Stimulated activated CD4-positive, alpha-beta T cell treated with anti-CD3 and anti-CD28 coated beads, Interleukin-1b, Interleukin-23, amount 100 ng/mL, for 1 hour (primary cell): ENCODE measurements at places on chromosomes 4 and X.

DNA sequence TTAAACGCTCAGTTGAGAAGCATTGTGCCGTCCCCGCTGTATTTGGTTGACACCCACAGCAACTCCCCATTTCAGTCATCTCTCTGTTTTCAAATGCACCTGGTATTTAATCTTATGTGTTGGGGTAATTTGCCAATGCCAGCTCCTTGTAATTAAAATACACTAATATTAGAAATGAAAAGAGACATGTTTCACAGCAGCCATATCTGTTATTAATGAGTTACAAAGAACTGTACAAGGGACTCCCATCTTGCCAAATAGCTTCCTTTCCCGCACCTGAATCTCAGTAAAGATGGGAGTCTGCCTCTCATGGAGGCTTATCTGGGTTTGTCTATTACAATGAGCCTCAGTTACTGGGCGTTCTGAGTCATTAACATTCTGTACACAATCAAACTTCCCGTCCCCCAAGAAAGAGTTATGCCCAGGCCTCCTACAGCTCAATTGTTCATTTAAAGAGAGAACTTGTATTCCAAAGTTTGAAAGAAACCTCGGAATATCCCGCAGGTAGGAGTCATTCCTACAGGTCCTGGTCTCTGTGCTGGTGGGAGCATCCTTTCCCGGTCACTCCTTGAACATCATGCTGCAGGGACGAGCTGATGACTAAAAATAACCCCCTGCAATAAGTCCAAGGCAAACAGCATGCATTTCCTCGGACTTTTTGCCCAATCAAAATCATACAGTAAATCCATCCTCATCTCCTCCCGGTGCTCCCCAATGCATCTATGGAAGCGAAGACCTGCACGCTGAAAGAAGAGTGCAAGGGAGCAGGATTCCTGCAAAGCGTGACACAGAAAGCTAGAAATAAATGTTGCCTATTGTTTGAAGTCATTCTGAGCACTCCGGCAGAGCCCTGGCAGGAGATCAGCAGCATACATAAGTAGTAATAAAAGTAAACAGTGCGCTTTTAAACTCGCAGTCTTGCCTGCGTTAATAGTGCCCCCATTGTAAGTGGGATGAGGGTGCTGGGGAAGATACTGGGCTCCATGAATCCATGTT lies 926 bp downstream of the NDP start:
- no peak for DNase-seq

DNA sequence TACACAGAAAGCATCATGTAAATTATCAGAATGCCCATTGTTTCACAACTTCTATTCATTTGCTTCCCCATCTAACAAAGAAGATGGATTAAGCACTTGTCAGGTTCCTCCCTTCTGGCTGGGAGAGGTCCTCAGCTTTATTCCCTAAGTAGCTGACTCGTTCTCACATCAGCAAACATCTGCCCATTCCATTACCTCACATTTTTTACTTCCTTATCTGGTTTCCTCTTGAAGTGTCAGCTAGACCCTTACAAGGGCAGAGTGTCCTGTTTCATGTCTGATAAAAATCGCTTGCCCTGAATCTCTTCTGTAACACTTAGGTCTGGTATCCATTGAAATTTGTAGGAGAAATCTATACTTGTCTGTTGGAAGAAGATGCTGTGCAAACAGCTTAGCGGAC lies 34.7 kb downstream of the TMPRSS11A start:
- DNase-seq: no peak

DNA sequence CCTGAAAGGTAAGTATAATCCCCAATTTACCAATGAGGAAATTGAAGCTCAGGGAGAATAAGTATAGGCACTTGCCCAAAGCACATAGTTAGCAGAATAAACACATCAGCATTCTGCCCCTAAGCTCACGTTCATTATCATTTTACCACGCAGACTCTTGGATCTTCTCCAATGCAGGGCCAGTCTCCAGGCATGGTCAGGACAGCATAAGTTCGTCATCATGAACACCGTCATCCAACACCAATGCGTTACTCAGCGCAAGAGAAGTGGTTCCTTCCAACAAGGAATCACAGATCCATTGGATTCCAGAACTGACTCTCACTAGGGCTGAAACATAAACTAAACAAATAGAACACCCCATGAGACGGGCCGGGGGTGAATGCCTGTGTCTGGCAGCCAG lies 86.5 kb upstream of the GPM6B start:
- DNase-seq: no peak

DNA sequence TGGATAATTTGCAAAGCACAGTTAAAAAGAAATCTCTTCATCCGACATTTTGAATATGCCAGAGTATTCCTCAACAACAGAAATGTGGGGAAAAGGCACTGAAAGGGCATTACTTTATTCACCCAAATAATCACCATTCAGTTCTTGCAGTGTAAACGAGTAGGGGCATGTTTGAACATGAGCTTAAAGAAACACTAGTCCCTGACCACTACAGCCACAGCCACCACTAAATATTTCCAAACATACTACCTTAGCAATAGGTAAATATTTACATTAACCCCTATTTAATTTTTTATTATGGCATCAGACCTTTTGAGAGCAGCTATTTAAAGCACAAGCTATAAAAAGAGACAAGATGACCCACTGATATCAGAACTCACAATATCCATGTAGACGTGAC lies 27.6 kb downstream of the MCF2 start:
- DNase-seq: no peak

DNA sequence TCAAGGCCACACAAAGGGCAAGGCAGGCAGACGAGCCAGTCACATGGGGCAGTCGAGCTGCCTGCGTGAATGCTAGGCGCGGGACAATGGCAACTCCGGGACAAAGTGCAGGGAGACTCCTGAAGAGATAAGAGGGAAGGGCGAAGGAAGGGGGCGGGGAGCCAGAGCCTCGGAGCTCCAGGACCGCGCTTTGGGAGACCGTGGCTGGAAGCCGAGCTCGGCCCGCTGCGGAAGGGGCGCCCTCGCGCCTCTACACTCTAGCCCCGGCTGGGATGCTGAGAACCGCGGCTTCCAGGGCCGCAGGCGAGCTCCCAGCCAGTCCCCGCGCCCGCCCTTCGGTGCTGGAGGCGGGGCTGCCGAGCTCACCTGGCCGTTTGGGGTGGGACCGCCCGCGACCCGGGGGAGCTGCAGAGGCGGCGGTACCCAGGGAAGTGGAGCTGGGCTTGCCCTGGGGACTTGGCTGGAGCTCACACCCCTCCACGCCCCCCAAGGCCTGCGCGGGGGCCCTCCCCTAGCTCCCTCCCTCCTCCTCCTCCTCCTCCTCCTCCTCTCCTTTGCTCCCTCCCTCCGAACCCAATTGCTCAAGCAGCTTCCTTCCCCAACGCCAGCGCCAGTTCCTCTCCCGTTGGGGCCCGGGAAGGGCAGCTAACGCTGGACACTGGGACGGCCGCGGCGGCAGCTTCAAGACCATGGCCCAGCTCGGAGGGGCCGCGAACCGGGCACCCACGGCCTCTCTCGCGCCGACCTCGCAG lies at the start of gene SOWAHD:
SOWAHD (plus strand) TSS at position 610 of the 752 bp plus-strand sequence; CDS start at position 690, 80 bp downstream.
- DNase-seq: no peak

GRCh38 chrX:35809781-35810180 lies 11.6 kb downstream of the MAGEB16 start:
- DNase-seq: no peak

DNA sequence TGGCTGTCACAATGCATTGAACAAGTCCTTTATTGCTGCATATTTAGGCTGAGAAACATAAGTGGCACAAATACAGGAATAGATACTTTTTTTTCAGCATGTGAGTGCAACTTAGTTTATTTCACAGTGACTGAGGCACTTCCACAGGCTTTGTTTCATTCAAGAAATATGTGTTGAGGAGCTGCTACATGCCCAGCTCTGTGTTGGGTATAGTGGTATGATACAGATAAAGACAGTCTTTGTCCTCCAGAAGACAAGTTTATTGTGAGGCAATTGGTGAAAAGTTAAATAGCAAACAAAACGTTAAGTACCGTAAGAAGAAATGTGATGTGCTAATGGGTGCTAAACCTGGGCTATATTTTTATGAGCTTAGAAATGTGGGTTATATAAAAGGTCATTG lies 186.4 kb downstream of the SPRY1 start:
- DNase-seq: no peak

- DNase-seq: no peak
Observed at GRCh38 chrX:67607466-67607865, 63.6 kb downstream of the AR start.

DNA sequence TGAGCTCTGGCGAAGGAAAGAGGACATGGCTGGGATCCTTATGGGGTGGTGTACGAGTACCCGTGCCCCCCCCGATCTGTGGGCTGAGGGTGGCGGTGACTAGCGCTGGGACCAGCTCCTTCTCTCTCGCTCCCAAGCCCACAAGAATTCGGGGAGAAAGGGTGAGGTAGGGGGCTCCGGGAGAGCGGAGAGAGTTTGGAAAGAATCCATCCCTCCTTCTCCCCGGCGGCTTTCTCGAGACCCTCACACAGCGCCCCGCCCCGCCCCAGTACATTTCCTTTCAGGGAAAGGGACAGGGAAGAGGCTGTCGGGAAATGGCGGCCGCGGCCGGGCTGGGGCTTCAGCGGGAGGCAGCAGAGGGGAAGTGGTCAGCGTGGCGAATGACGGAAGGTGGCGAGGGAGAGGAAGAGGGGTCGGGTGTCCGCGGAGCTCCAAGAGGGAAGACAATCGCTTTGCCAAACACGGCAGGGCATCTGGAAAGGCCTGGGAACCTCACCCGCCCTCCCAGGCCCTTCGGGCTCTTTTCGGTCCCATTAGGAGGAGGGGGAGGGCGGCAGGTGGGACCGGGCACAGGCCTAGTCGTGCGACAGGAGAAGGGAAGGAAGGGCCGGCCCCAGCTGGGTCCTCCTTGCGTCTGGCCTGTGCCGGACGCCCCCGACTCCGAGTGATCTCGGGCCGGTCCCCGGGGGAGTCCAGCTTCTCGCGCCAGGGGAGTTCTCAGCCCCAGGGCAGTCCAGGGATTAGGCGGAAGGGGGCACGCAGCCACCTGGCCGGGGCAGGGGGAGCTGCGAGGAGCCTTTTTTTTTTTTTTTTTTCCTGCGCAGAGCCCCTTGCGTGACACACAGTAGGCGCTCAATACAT lies 10.2 kb downstream of the HNRNPH2 start:
- DNase-seq: no peak

GRCh38 chr4:158811704-158812103 lies 42.9 kb downstream of the FNIP2 start:
- DNase-seq: no peak

DNA sequence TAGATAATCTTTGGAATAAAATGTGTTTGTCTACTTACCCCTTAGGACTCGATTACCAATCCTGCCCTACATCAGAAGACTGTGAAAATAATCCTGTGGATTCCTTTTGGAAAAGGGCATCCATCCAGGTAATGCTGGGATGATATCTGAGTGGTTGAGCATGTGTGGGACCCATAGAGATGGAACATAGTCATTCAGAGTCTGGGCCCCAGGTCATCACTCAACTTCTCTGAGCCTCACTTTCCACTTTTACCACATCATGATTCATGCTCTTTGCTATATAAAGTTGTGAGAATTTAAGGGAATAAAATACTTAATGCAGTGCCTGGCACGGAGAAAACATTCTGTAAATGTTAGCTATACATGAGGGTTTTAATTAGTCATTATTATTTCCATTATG lies 8.9 kb downstream of the BST1 start:
- no peak for DNase-seq

DNA sequence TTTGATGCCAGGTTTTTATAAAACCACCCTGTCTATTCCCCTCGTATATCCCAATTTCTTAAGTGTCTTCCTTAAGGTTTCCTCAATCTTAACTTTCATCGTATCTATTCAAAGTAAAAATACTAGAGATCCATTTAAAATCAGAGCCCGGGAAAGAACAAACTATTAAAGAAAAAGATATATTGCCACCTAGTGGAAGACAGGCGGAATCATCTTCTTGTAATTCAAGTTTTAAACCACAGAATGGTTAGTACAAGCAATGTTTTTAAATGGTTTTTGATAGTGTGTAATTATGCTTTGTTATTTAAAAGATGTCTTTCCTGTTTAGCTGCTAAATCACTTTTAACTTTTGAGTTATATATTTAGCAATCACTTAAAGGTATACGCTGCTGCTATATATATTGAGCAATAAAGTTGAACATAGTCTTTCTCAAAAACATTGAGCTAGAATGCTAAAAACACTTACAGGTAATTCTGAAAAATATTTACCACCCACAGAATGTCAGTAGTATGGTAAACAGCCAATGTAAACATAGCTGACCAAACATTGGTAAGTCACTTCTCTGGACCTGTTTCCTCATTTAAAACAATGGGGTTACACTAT lies 18.2 kb downstream of the PRDM8 start:
- no peak for DNase-seq

DNA sequence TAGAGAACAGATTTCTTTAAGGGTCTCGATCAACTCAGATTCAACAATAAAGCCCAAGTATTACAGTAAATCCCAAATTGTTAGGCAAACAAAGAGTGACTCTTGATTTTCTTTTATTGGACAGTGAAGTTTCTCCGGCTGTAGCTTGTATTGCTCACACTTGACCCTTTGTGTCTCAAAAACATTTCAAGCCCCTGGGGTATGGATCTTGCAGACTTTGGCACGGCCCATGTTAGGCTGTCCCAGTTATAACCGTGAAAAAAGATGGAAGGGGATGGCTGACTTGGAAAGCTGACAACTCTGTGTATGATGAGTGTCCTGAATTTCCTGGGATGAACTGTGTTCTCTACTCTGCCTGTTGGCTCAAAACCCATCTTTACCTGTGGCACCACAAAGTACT lies 356.1 kb downstream of the SLITRK2 start:
- DNase-seq: no peak

DNA sequence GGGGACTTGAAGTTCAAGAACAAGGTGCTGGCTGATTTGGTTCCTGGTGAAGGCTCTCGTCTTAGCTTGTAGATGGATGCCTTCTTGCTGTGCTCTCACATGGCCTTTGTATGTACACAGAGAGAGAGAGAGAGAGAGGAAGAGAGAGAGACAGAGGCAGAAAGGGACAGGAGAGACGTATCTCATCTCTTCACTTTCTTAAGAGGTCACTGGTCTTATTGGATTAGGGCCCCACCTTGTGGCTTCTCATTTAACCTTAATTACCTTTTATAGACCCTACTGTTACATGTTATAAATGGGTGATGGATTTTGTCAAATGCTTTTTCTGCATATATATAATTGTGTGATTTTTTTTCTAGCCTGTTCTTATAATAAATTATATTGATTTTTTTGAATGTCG lies 1444.2 kb downstream of the ADGRL3 start:
- no peak for DNase-seq

- DNase-seq: no peak
Observed at GRCh38 chr4:152020073-152020472, 259.3 kb upstream of the GATB start.

DNA sequence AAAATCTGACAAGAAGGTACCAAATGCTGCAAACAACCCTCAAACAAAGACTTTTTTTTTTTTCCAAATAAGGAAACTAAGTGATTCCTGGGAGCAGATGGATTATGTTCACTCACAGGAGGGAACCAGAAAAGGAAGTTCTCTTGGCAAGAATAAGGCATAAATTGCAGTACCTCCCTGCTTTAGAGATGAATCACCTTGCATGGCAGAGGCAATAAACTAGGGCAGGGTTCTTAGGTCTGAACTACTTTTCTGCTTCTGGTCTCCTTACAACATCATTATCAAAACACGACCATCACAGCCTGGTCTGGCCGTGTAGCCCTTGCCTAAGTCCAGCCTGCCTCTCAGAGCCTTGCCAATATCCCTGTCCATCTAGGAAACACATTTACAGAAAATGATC lies 6.3 kb downstream of the TMEM31 start:
- DNase-seq: no peak
